Activated naive CD8-positive, alpha-beta T cell treated with anti-CD3 and anti-CD28 coated beads for 36 hours (primary cell): ENCODE measurements at places on chromosomes 5 and 9. TPM values are rescaled to one million over a fixed set of nuclear protein-coding genes. Genes with fewer than 3 reads are reported as not detected.

ADAMTS6 gene
- total RNA-seq: 1.5 TPM

DNA sequence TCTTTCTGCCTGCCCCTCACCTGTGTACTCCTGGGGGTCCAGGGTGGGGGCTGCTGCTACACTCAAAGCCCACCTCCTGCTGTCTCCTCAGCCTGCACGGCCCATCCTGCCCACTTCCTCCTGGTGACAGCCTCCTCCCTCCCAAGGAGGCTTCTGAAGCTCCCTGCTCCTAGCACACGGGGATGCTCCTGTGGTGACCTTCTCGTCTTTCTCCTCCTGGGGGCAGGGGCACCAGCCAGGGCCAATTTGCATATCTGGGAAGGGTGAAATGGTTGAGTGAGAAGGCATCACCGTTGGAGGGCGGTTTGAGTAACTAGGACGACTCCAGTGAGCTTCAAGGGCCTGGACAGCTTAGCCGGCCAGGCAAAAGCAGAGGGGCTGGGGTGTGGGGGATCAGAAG lies 51.9 kb upstream of the COL5A1 start:
- no peak overlapping the region for H3K27ac ChIP-seq
- H3K36me3 ChIP-seq: no peaks in the 10 kb centered on the region
- H3K27me3 ChIP-seq: peaks cover 10% of the 10 kb centered on the region
- H3K4me1 ChIP-seq: no peaks in the 10 kb centered on the region

DNA sequence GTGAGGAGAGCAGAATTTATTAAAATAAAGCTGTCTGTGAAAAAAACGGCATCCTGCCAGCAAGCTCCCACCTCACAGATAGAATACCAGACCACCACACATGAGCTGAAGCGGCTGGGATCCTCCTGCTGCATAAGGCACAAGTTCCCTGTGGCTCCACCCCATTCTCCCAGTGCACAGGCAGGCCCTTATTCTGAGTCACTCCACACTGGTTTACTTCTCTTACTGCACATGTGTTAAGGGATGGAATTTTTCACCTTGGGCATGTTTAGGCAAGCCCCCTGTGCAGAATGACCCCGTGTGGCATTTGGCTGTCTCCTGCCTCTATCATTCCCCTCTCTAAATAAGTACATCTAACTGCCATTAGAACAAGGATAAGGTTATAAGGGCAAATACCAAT lies 115.0 kb upstream of the ELAVL2 start:
- DNase-seq: no peak
- H3K4me1 ChIP-seq: no peaks in the 10 kb centered on the region
- no peak overlapping the region for H3K4me3 ChIP-seq
- H3K36me3 ChIP-seq: no peaks in the 10 kb centered on the region

DNA sequence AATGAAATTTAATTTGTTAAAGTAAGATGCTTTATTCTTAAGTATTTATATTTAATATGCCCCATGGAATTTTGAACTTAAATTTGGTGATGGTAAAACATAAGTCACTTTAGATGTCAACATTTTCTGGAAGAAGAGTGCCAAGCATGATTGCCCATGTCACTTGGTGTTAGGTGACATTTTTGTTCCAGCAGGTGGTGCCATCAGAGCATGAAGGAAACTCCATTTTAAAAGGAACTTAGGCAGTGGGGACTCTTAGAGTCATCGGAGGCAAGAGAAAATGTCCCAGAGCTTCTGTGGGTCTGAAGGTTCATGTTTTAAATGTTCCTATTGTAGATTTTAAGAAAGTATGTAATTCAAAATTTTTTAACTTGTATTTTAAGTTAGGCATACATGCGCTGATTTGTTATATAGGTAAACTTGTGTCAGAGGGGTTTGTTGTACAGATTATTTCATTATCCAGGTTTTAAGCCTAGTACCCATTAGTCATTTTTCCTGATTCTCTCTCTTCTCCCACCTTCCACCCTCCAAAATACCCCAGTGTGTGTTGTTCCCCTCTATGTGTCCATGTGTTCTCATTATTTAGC lies 789.3 kb downstream of the SEMA5A start:
- no peaks in the 10 kb centered on the region for H3K4me1 ChIP-seq
- DNase-seq: no peak
- H3K4me3 ChIP-seq: no peak overlapping the region
- no peak overlapping the region for H3K27ac ChIP-seq
- no peaks in the 10 kb centered on the region for H3K27me3 ChIP-seq

DNA sequence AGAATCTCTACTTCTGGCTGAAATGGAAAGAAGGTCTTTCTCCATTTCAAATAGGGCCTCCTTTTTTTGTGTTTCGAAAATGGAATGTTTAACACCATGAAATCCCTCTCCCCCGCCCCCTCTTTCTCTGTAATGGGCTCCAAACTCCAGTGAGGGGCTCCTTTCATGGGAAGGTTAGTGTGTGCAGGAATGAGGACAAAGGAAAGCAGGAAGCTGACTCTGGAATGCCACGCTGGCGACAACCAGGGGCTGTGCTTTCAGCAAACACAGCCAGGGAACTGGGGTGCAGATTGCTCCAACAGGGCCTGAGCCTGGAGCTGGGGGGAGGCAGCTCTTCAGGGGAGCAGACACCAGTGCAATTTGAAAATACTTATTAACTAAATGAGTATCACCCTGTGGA lies 82.8 kb downstream of the CRB2 start:
- no peaks in the 10 kb centered on the region for H3K27me3 ChIP-seq
- DNase-seq: no peak
- H3K36me3 ChIP-seq: peaks cover 7% of the 10 kb centered on the region
- no peaks in the 10 kb centered on the region for H3K4me1 ChIP-seq
- no peak overlapping the region for H3K4me3 ChIP-seq

DNA sequence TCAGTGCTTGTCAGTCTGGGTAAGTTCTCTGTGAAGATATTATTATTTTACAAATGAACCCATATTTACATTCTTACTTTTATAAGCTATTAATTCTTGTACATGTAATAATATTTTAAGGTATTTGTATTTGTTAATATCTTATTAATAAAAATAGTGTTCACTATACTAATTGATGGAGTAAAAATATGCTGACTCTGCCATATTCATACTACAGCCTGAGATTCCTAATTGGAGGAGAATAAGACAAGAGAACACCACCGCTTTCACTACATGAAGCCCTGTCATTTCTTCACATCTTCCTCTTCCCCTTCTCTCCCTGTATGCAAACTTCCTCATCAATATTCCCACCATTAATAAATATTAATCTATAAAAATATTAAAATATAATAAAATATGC lies 167.6 kb upstream of the TUSC1 start:
- no peak overlapping the region for H3K4me3 ChIP-seq
- no peaks in the 10 kb centered on the region for H3K27me3 ChIP-seq
- H3K27ac ChIP-seq: no peak overlapping the region
- no peaks in the 10 kb centered on the region for H3K4me1 ChIP-seq
- DNase-seq: no peak
- no peaks in the 10 kb centered on the region for H3K36me3 ChIP-seq

GRCh38 chr9:127710204-127710783 lies 3.5 kb downstream of the CFAP157 start:
- H3K27ac ChIP-seq: peak overlapping the region; percentile 19
- peaks cover 6% of the 10 kb centered on the region for H3K36me3 ChIP-seq
- H3K4me3 ChIP-seq: no peak overlapping the region
- H3K4me1 ChIP-seq: peaks cover 23% of the 10 kb centered on the region
- DNase-seq: no peak

DNA sequence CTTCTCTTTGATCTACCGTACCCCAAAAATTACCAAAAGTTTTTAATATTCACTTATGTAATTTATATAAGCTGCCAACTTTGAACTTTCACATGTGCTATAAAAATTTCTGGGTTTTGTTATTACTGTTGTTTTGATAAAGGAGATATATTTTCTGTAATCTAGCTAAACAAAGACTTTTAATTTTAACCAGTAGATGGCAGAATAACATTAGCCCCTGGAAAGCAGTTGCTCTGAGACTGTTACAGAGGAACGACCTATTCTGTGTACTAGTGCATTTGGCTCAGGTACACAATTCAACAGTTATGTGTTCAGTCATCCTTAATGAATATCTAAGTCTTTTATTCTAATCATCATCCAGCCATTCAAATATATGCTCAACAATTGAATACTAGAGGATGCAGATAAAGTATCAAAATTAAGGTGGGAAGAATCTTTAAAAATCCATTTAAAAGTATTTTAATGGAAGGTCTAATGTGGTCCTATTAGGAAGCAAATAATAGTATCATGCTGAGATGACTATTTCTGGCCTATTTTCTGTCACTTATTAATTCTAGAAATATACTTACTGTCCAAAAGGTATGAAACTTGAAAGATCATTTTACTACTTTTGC lies 8.6 kb downstream of the KLHL9 start:
- no peak overlapping the region for H3K27ac ChIP-seq
- H3K4me3 ChIP-seq: no peak overlapping the region
- H3K27me3 ChIP-seq: no peaks in the 10 kb centered on the region
- peaks cover 37% of the 10 kb centered on the region for H3K4me1 ChIP-seq

DNA sequence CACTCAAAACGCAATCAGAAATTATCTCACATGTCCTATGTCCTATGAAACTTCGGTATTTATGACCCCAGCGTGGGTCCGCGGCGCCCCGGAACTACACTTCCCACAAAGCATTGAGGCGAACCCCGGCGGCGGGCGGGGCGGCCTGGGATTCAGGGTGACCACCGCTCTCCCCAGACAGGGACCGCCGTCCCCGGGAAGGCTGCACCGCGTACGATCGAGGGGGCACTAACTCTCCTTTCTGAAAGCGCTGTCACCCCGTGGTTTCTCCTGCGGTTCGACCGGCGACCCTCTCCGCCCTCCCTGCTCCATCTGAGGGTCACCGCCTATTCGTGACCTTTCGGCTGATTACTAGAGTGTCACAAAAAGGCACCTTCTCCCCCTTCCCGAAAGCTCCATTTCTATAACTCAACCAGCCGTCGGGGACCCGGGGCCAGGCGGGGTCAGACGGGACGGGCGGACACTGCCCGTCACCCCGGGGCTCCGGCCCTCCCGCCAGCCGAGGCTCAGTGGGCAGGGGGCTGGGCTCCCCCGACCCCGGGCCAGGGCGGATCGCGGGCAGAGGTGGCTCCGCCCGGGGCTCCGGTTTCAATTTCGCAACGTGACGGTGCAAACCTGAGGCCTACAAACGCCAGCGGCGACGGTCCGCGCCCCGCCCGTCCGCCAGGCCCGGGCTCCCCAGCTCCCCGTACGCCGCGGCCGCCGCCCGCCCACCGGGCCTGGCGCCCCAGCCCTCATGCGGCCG lies 1.3 kb downstream of the ECPAS start:
- peaks cover 19% of the 10 kb centered on the region for H3K36me3 ChIP-seq
- H3K27ac ChIP-seq: peak overlapping the region; percentile 80
- peak; percentile 75 for DNase-seq
